Activated CD4-positive, alpha-beta T cell treated with anti-CD3 and anti-CD28 coated beads for 1 hour (primary cell): ENCODE measurements at places on chromosomes 5 and 9.

GRCh38 chr5:150317048-150318003, 14.6 kb upstream of the ARSI start:
- DNase-seq: no peak

- no peak for DNase-seq
Measured at GRCh38 chr5:138639326-138639725, 64.1 kb upstream of the HSPA9 start.

DNA sequence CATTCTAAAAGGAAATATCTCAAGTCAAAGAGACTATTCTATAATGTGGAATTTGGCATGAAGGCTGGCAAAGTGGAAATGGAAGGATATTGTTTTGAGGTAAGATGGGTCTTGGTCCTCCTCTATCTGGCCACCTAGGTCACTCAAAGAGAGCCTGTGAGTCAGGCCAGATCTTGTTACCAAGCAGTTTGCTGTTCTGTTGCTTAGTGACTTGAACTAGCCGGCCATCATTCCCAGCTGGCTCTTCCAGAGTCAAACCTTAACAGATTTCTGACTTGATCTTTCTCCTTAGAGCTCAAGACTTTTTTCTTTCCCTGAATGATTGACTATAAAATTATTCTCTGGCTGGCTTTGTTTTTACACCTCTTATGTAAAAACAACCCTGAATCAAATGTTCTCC, 136.1 kb downstream of the PDE4D start:
- DNase-seq: no peak

GRCh38 chr9:116543731-116544400, 143.2 kb upstream of the TRIM32 start:
- DNase-seq: no peak

DNA sequence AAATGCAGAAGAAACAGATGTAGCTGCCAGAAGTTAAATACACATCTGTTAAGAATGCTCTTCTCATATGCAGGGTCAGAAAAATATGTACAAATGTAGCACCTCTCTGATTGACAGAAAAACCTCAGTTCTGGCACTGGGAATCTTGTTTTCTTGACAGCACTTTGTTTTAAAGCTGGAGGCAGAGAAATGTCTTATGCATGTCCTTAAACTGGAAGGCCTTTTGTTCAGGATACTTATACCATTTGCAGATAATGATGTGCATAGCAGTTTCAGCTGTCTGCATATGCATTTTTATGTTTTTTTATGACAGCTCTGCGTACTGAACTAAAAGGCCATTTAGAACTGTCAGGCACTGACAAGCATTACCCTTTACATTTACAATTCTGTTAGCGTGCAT, 567.9 kb downstream of the EBF1 start:
- DNase-seq: no peak

- no peak for DNase-seq
Measured at GRCh38 chr5:170028124-170028523, 47.8 kb upstream of the INSYN2B start.

- DNase-seq: no peak
Measured at GRCh38 chr5:39433848-39434247, 9.1 kb upstream of the DAB2 start.

DNA sequence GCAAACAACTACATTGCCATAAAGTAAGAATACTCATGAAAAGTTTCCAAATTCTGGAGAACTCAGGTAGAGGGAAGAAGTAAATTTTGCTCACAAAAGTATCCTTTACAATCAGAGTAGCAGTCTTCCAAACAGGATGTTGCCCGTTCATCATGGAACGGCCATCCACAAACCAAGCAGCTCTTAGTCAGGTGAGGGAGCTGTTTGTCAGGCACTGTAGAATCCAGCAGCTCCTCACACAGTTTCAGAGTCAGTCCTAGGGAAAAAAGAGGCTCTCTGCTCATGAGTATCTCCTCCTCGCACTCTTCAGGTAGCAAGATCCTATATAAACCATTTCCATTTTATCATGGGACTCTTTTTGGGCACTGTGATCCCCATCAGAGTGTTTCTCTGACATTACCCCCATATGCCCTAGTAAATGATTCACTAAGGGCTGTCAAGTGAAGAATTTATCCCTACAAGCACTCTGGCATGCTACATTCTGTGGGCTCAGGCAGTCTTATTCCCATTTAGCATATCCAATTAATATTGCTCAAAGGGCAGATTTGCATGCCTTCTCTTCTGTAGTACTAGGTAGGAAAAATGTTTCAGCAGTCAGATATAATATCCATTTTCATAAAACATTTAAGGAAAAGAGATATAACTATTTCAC, 97.9 kb downstream of the WDR41 start:
- no peak for DNase-seq

- DNase-seq: no peak
Measured at GRCh38 chr5:72477644-72478043, 29.6 kb downstream of the ZNF366 start.

DNA sequence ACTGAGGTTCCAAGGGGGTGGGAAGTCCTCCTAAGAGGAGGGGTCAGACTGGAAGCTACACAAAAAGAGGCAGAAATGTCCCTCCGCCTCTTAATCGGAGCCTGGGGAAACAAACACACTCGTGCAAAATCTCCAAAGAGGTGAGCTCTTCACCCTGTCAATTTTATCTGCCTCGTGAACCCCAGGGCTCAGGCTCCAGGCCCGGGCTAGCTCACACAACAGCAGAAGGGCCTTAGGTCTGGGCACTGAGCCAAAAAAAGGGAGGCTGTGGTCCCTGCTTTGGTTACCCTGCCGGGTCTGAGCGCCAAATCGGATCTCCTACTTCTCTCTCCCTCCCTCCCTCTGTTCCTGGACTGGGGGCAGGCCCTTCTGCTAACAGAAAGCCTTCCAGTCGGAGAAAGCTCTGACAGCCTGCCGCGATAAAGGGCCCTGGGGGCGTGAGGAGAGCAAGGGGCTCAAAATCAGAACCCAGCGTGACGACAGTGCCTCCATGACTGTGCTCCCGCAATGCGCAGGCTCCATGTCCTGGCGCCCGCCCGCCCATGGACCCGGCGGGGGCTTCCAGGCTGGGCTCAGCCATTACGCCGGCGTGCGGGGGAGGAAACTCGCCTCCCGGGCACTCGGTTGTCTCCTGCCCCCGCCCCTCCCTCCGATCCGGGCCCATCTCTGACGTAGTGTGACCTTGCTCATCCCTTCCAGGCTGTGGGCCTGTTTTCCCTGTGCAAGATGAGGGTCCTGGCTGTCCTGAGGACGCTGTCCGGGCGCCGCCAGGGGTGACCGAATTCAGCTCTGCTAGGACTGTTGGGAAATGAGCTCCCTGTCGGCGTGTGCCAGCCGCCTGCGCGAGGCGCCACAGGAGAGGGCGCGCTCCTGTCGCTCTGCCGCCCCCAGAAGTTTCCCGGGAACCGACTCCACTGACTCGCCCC, 865 bp upstream of the SLC22A4 start:
- DNase-seq: peak; percentile 47

DNA sequence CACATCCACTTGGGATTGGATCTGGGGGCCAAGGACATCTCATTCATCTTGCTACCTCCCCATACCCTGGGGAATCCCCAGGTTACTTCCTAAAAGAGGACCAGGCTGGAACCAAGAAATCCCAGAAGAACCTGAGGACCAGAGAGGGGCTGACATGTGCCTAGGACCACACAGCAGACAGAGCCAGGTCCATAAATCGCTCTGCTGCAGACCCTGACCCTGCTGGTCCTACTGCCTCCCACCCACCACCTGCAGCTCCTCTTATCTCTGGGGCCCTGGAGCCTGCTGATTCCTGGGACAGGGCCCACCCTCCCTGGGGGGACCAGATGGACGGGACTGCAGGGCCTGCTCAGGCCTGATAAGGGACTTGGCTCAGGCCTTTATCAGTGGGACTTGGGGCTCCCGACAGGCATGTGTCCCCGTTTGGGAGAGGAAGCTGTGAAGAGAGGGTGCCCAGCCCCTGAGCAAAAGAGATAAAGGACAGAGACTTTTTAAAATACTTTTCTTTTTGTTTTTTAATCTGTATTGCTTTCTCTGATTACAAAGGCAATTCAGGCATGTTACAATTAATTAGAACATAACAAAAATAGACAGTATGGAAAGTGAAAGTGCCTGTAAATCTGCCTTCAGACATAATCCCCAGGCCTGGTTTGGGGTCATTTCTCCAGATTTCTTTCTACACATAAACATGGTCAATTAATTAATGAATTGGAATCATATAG, 101.3 kb upstream of the LARP1 start:
- no peak for DNase-seq

DNA sequence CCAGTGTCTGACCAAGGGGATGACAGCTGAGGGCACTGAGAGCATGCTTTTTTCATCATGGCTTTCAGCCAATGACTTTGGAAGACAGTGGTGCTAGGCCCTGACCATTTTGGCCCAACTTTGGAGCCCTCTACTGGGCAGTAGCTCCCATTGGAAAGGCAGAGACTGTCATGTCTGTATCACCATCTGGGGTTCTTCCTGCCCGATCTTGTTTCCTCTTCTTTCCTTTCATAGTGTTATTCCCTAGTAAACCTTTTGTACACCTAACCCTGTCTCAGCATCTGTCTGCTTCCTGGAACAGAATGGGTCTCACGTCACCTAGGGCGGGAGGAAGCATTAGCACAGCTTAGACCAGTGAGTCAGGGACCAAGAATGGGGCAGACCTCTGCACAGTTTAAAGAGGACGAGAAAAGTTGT, 97.4 kb upstream of the MAST4 start:
- no peak for DNase-seq

GRCh38 chr9:27474305-27474704, 49.8 kb upstream of the IFNK start:
- no peak for DNase-seq
